ENCODE measurements at places on chromosomes 12 and 14. TPM values are rescaled to one million over a fixed set of nuclear protein-coding genes. Genes with fewer than 3 reads are reported as not detected.

GRCh38 chr14:22213120-22213519 is 375.9 kb downstream of the DAD1 start:
- DNase-seq = no peak

- no peak for DNase-seq
These were observed 14.1 kb downstream of the KLRF2 start for GRCh38 chr12:9895215-9895971.

DNA sequence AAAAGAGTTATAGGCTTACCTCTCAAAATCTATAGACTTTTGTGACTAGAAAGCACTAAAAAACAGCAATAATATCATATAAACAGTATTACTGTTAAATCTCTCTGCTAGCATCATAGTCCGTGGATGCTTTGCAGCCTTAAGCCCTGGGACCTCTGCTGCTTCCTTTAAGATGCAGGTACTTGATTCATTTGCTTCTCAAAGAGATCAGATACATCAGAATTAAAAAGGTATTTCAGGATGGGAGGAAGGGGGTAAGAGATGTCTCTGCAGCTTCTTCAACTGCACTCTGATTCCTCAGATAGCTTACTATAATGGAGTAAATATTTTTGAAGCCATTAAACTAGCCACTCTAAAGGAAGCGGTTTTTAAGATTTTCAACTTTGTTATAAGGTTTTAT is 49.3 kb downstream of the PAPLN start:
- DNase-seq = no peak

DNA sequence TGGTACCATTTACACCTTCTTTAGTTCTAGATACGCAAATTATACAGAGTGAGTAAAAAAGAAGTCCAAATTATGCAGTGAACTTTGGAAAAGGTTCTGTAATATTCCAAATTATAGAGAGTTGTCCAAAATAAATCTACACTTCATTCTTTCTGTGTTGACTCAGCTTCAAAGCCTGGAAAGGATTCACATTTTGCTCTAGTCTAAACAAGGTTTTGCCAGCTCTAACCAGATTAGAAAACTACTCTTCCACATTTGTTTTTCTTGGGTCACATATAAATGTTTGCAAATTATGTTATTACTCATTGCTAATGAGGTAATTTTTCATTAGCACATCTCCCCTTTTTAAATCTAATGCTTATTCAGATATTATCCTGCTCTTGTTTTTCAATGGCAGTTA is 1562.4 kb upstream of the SEL1L start:
- DNase-seq = no peak

- DNase-seq = no peak
These were observed at the start of gene NTF3 for GRCh38 chr12:5432011-5432400. TSS of gene NTF3 (plus strand) at chr12:5432108. CDS start at chr12:5432325, 217 bp downstream.

GRCh38 chr12:21337453-21337852 is 2.7 kb upstream of the SLCO1A2 start:
- no peak for DNase-seq

- DNase-seq = no peak
These were observed 118.6 kb upstream of the RTL1 start for GRCh38 chr14:101022121-101022520.

Gene SLC39A5
- not detected for total RNA-seq

Data from endothelial cell of umbilical vein (primary cell).